GM04504 (cell line): ENCODE measurements at places on chromosomes 3 and 15.

DNA sequence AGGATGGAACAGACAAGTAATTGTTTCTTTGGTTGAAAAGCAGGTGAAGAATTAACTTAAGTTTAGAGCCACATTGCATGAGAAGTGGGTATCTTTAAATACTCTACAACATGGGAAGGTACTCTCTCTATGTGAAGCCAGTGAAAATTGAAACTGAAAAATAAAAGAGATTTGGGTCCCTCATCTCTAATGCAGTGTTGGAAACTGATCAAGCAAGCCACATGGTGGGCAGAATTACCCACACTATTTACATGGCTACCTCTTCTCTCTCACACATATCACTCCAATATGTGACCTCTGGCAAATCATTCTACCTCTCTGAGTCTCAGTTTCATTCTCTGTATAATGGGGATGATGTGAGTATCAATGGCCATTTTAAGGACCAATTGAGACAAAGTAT lies 339.0 kb downstream of the IL5RA start:
- DNase-seq: no peak

- no peak for DNase-seq
These were observed 94.1 kb downstream of the FAM43A start for GRCh38 chr3:194779729-194780224.

DNA sequence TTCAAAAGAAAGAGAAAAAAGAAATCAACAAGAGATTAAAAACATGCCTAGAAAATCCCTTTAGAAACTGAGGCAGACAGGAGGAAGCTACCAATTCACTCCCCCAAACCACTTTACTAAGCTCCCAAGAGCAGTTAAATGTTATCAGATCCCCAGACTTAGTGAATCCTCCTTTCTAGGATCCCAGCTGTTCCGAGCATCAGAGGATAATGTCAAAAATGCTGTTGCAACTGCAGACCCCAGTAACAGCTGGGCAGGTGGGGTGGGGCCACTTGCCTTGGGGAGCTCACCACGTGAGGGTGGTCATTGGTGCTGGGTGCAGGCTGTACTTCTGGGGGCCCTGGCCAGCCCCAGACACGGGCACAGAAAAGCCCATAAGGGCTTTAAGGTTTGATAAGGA lies 9.1 kb downstream of the POMGNT2 start:
- no peak for DNase-seq

DNA sequence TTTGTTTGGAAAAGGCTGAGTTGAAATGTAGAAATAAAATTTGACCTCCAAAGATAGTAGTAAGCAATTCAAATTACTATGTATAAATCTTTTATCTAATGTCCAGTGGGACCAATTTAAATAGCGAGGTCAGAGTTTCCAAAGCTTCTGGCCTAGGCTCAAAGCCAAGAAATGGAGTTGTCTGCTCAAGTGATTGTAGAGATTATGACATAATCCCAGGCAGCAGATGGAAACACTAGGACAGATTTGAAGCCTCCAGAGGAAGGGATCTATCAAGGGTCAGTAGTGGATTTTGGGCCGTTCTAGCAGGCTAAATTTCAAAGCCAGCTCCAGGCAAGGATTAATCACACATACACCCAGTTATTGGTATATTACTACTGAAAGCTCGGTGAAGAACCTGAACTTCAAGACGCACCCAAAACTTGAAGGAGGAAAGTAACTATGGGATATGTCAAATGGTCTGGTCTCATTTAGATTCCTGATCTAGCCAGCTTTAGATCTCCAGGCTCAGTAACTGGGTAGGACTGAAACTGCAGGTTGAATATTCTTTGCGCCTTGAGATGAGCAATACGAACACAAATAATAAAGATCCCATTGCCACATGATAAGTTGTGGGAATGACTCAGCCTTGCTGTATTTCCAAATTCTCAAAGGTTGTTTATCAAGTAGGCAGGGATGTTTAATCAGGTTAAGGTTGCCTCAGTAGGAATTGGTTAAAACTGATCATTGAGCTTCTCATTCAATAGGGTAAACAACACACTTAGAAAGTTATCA lies 30.9 kb upstream of the ARRDC4 start:
- no peak for DNase-seq

DNA sequence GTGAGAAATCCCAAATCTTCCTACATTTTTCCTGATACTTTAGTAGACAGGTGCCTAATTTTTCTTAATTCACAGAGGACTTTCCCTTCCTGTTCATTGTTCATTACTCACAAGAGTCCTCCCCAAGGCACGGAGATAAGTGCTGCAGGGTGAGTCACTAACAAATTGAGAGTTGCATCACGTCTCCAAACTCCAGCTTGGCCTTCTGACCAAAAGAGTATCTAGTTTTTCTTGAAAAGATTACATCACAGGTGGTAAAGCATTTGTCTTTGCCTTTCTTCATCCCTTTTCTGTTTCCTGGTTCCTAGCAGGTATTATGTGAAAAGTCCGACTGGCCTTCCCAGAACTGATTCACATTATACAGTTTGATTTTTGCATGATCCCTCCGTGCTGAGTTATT lies 24.9 kb upstream of the RASGRP1 start:
- DNase-seq: peak; percentile 44

- DNase-seq: peak; percentile 81
These were observed 498.4 kb downstream of the FHIT start for GRCh38 chr3:60752809-60753208.

DNA sequence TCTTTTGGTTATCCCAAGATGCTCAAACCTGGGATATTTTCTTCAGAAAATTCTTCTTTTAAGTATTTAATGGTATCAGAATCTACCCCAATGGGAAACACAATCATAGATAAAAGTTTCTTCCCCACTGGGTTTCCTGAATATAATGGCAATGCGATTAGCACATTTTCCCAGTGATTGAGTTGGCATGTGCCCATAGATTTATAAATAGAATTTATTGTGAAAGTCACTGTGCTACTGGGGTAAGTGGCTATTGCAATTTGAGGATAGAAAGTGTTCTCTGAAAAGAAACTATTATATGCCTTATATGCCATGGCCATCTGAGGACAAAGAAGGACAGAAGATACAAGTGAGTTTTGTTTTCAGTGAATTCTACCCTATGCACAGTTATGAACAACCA lies 99.0 kb upstream of the RBMS3 start:
- DNase-seq: no peak

GRCh38 chr3:31277582-31277981 lies 255.1 kb upstream of the STT3B start:
- peak; percentile 1 for DNase-seq

GRCh38 chr3:129684270-129684669 lies 77.8 kb upstream of the PLXND1 start:
- no peak for DNase-seq

GRCh38 chr3:12886106-12886679 lies 44.8 kb upstream of the RPL32 start:
- no peak for DNase-seq

DNA sequence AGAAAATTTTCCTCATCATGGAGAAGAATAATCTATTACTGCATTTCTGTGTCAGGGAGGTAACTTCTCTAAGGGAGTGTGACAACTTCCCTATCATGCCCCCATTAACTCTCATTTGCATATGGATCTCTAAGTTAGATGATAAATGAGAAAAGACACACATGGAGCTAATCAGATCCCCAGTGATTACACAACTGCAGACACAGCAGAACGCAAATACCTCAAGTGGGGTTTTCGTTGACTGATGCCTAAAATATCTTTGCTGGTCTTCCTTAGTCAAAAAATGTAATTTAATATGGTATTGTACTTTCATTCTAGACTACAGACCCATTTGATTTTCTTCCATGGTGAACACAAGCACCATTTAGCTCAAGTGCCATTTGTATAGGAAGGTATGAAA lies 630.5 kb downstream of the TBL1XR1 start:
- DNase-seq: peak; percentile 22

DNA sequence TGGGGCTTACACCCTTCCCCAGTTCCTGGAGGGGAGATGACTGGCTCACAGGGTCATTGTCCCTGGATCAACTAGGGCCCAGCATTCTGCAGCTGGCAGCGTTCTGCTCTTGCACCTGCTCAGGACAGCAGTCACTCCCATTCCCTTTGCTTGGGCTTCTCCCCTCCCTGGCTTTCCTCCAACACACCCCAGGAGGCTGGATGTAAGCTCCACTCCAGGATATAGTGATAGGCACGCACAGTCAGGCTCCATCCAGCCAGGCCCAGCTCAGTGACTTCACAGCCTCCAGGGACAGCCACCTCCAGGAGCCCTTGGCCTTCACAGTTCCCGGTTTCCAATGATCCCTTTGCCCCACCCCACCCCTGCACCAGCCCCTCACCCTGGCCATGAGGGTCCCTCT lies 1.9 kb downstream of the SPTBN5 start:
- DNase-seq: no peak

- no peak for DNase-seq
These were observed 163.2 kb upstream of the GRM7 start for GRCh38 chr3:6697722-6698121.

GRCh38 chr3:117963858-117964257 lies 1070.8 kb downstream of the IGSF11 start:
- no peak for DNase-seq

DNA sequence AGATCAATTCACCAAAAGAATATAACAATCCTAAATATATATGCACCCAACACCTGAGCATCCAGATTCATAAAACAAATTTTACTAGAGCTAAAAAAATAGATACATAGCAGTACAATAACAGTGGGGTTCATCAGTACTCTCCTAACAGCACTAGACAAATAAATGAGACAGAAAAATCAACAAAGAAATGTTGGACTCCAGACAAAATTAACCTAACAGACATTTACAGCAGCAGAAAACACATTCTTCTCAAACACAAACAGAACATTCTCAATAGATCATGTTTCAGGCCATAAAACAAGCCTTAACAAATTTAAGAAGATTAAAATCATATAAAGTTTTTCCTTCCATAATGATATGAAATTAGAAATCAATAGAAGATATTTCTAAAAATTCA lies 124.8 kb upstream of the NECTIN3 start:
- DNase-seq: no peak

DNA sequence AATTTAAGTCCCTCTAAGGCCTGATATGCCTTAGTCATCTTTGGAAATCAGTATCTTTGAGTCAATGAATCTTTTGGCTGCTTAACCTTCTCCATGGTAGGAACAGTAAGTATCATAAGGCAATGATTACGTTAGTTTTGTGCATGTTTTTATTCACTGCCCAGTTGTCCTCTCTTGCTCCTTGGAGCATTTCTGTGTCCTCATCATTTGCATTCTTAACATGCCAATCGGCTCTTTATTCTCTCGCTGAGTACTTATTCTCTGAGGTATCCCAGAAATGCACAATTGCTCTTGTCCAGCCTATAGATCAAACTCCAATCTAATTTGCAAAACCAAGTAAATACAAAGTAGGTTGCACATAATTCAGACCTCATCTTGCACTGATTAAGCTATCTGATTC lies 405.0 kb upstream of the IL12A start:
- no peak for DNase-seq

DNA sequence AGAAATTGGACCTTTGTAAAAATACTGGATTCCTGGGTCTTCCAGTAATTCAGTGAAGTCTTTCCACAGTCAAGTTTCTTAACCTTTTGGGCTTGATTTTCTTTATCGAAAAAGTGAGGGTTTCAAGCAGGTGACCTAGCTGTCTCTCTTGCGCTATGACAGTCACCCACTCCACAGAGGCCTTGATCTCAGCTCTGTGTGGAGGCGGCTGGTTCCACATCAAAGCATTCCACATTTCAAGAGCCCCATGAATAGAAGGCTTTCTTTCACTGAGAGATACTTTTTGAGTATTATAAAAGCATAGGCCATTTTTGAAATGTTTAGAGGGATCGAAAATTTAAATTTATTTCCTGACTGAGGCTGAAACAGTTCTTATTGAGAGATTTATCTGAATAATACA lies 43.9 kb downstream of the GABRA5 start:
- DNase-seq: no peak

DNA sequence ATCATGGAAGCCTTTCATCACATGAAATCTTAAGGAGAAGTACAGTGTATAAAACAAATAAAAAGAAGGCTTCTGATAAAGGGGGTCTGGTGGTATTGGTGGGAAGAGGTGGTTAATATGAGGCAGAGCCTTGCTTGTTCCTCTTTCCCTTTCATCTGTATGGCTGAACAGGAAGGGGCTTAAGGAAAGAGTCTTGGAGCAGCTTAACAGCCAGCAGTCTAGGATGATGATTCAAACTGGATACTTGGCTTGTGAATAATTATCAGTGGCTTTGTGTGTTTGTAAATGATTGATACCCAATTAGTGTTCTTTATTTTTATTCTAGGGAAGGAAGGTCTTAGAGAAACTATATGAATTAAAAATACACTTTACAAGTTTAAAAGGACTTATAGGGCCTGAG lies 29.1 kb upstream of the TCAIM start:
- DNase-seq: no peak

DNA sequence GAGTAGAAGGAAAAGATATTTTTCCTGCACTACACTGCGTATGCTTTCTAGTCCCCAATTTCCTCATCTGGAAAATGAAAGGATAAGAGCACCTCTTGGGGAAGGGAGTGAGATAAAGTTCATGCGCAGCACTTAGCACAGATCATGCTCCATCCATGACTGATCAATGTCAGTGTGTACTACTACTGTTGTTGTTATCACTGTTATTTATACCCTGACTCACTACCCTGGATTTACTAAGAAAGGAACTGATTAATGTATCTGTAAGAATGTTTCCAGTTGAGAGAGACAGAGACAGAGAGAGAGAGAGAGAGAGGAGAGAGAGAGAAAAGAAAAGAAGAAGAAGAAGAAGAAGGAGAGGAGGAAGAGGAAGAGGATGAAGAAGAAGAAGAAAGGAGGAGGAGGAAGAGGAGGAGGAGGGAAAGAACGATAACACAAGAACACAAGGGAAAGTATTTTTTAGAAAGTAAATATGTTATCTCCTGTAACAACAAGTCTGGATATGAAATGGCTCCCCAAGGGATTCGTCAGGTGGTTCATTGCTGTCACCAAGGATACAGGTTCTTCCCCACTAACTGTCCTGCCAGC lies 212.2 kb upstream of the PROK2 start:
- DNase-seq: no peak

GRCh38 chr3:42552830-42553229 lies 28.9 kb downstream of the SEC22C start:
- no peak for DNase-seq

DNA sequence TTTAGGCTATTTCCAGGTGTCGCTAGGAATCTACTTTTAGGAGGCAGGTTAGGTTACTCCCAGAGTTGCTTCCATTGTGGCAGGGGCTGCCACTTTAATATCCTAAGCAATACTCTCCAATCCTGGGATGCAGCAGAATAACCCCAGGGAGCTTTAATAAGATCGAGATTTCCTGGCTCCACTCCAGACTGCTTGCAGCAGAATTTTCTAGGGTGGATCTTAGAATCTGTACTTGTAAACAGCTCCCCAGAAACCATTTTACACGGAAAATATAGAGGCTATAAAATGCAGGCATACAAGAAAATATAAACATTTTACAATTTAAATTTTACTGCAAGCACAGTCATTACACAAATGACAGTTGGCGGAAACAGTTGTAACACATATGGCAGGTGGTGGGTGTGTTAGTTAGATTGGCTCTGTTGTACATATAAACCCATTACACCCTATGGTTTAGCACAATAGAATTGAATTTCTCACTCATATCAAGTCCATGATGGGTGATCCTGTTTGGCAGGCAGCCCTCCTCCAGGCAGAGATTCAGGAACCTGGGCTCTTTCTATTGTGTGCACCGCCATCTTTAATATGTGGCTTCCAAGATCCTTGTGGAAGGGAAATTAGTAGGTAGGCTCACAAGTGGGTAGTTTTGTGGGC lies 35.0 kb upstream of the TNFAIP8L3 start:
- DNase-seq: no peak

- no peak for DNase-seq
These were observed 31.2 kb downstream of the BCHE start for GRCh38 chr3:165805946-165806561.
